ENCODE measurements at places on chromosomes 1 and 21. TPM values are rescaled to one million over a fixed set of nuclear protein-coding genes. Genes with fewer than 3 reads are reported as not detected.

The GSTM2 gene
- 18.4 TPM for total RNA-seq

The NBPF20 gene
- 1.1 TPM for total RNA-seq

The AADACL3 gene
- not detected for total RNA-seq

The FMO3 gene
- total RNA-seq = not detected

The ADAMTS1 gene
- 0.95 TPM for total RNA-seq

The DIRAS3 gene
- not detected for total RNA-seq

The EXTL1 gene
- total RNA-seq = not detected

The EDN2 gene
- total RNA-seq = not detected

The CSF3R gene
- 0.07 TPM for total RNA-seq

The KRTAP19-1 gene
- not detected for total RNA-seq

The SGIP1 gene
- not detected for total RNA-seq

The POU3F1 gene
- 1.4 TPM for total RNA-seq

The RGSL1 gene
- total RNA-seq = not detected

The NBPF4 gene
- total RNA-seq = not detected

The OBSCN gene
- total RNA-seq = 21.4 TPM

The CACNA1S gene
- not detected for total RNA-seq

The VTCN1 gene
- total RNA-seq = not detected

The LRRC8B gene
- total RNA-seq = 74.5 TPM

The KCNH1 gene
- total RNA-seq = not detected

The UBL4B gene
- total RNA-seq = not detected

The KLHDC7A gene
- not detected for total RNA-seq

The DMBX1 gene
- not detected for total RNA-seq

The GPR89B gene
- total RNA-seq = 17.2 TPM

The EFCAB14 gene
- total RNA-seq = 63.9 TPM

The B3GALT2 gene
- total RNA-seq = 0.05 TPM

The HPCA gene
- total RNA-seq = not detected

The PALMD gene
- not detected for total RNA-seq

The TSPAN1 gene
- not detected for total RNA-seq

The KCNE1 gene
- not detected for total RNA-seq

The ANGPTL7 gene
- total RNA-seq = not detected

The FCAMR gene
- not detected for total RNA-seq

The CDK11B gene
- total RNA-seq = 40.4 TPM

The SIPA1L2 gene
- 3.1 TPM for total RNA-seq

The COL9A2 gene
- 14.5 TPM for total RNA-seq

The C8B gene
- not detected for total RNA-seq

The PPM1J gene
- 1.4 TPM for total RNA-seq

The TSPAN2 gene
- total RNA-seq = 0.21 TPM

The CFAP107 gene
- total RNA-seq = not detected

The ACTA1 gene
- total RNA-seq = not detected

The PLA2G2C gene
- 0.28 TPM for total RNA-seq

The AKNAD1 gene
- total RNA-seq = not detected

The ATP6V1G3 gene
- not detected for total RNA-seq

The RAB7B gene
- not detected for total RNA-seq

The NCMAP gene
- total RNA-seq = not detected

The CD55 gene
- total RNA-seq = 133 TPM

The ZNF683 gene
- not detected for total RNA-seq

The S100A7 gene
- total RNA-seq = not detected

The CC2D1B gene
- 34.8 TPM for total RNA-seq

The KCNJ9 gene
- not detected for total RNA-seq

The CELSR2 gene
- total RNA-seq = 4.1 TPM

The DCST1 gene
- not detected for total RNA-seq
